Fibroblast of skin of left quadriceps (primary cell): ENCODE measurements at places on chromosomes 16 and 17.

- DNase-seq = no peak
These were observed 19.5 kb downstream of the PLCD3 start for GRCh38 chr17:45112559-45113423.

DNA sequence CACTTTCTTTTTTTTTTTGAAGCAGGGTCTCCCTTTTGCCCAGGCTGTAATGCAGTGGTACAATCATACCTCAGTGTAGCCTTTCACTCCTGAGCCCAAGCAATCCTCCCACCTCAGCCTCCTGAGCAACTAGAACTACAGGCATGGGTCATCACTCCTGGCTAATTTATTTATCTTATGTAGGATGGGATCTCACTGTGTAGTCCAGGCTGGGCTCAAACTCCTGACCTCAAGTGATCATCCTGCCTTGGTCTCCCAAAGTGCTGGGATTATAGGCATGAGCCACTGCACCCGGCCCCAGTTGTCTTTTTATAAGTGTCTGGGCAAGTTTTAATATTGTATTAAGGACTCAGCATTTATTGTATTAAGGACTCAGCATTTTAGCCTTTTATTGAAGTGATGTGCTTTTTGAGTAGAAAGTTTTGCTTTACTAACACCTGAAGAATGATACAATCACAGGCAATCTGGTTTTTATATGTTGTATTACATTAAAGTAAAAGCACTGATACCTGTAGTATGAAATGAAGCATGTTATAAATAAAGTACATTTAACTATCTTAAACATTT, 22.9 kb downstream of the VMP1 start:
- no peak for DNase-seq

GRCh38 chr16:13039526-13039925, 138.1 kb downstream of the SHISA9 start:
- DNase-seq = no peak

DNA sequence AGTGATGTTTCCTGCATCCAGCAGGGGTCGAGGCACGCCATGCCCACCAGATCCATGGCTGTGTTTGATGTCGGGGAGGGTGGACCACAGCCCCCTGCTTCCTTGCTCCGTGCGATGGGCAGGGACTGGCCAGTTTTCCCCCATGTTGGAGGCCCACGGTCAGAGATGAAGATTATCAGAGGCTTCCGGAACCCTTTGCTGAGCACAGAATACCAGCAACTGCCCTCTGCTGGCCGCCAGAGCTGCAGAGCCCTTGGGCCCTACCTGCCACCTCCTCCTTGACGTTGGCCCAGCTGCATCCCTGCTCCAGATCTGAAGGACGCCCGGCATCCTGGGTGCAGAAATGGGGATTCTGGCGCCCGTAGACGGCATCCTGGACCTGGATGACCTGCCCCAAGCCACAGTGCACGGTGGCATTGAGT, 23.7 kb upstream of the BCO1 start:
- no peak for DNase-seq

GRCh38 chr16:64841071-64841470, 280.8 kb downstream of the CDH11 start:
- no peak for DNase-seq

DNA sequence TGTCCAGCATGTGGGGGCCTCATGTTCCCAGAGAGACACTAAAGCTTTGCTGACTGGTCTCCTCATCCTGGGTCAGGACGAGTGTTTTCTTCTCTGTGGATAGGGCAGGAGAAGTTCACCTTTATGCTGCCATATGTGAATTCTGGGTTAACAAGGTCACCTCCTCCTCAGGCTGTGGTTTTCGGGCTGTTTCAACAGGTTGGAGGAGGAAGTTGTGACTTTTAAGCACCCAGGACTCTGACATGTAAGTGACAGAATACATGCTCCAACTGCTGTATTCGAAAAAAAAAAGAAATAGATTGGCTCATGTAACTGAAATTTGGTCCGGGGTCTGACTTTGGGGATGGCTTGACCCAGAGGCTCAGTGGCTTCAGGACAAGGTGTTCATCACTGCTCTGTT, 54.2 kb downstream of the SNX20 start:
- DNase-seq = no peak
